ENCODE measurements at places on chromosomes 2 and 18.

DNA sequence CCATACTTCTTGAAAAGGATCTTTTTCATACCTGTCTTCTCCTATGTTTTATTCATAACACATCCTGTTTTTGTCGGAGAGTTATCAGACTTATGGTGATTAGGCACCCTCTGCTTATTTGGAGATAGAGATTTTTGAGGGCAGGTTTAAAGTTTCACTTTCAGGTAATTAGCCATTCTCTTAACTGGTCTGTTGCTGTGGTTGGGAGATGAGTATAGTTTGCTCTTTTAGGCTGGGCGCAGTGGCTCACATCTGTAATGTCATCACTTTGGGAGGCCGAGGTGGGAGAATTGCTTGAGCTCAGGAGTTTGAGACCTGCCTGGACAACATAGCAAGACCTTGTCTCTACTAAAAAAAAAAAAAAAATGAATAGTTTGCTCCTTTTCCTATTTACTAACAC lies 25.3 kb downstream of the SFTPB start:
- no peak for DNase-seq

DNA sequence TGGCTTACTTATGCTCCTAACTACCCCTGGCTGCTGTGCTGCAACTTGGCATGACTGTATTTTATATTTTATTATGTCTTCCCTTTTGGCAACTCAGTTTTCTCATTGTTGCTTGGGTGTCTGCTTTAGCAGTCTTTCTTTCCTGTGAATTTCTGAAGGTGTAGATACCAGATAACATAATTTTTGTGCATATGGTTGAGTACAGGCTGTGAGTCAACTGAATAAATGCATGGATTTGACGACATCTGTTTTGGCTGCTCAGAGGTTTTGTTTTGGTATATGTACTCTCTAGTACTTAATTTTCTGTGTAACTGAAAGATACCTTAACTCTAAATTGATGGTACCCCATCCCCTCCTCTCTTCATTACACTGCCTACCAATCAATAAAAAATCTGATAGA lies 303.1 kb downstream of the PTPRM start:
- no peak for DNase-seq

DNA sequence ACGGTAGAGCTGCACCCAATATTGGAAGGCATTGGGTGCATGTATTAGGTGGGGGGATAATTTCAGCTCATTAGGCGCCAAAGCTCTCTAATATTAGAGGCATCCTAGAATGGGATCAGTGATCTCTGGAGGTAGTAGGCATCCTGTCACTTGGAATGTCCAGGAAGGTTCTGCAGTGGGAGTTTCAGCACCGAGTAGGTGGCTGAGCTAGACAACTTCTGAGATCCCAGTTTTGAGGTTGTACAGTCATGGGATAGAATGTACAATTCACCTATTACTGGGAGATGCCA lies 210.9 kb downstream of the MYCN start:
- no peak for DNase-seq

DNA sequence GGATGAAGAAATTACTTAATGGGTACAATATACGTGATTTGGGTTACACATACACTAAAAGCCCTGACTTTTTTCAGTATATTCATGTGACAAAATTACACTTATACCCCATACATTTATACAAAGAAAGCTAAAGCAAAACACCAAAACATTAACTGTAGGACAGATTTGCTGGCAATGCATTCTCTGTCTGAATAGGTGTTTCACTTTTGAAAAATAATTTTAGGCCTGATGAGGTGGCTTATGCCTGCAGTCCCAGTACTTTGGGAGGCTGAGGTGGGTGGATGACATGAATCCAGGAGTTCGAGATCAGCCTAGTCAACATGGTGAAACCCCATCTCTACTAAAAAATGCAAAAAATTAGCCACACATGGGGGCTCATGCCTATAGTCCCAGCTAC lies 301.5 kb upstream of the FAM98A start:
- no peak for DNase-seq

DNA sequence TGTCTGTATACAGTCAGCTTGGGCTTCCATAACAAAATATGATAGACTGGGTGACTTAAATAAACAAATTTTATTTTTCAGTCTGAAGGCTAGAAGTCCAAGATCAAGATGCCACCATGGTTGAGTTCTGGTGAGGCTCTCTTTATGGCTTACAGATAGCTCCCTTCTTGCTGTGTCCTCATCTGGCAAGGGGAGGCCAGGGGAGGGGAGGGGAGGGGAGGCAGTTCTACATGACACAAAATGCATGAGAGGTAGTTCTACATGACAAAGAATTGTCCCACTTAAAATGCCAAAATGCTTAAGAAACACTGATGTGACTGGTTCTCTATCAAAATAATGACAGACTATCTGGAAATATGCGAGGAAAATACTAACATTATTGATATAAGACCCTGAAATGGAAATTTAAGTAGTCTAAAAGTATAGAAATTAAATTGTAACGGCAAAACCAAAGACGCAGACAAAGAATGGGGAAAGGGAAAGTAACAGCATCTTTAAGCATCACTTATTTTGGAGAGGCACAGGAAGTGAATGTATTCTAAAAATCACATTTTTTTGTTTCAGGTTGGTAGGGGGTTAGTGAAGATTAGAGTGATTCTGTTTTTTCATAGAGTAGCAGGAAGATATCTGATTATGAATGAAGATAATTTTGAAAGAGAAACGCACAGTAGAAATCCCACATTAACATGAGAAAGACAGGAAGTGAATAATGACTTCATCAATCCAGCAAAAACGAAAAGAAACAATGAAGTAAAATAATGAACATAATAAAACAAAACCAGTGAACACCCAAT lies 131.4 kb downstream of the STRN start:
- no peak for DNase-seq

- no peak for DNase-seq
Observed at GRCh38 chr18:58549814-58550339, 79.0 kb downstream of the ALPK2 start.

DNA sequence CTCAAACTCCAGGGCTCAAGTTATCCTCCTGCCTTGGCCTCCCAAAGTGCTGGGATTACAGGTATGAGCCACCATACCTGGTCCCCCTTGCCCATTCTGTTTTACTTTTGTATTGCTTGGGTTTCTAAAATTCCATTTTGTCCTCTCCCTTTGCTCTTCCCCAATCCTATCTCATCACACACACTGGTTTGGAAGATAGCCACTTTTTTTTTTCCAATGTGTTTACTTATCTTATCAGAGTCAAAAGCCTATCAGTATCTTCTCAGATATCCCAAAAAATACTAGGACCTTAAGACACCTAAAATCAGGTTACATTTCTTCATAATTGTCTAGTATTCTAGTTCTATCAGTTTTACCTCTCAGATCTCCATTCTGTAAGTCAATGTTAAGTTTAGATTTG lies 56.1 kb downstream of the MSH2 start:
- no peak for DNase-seq

- DNase-seq, result no peak
Observed at GRCh38 chr2:217101972-217102371, 242.1 kb upstream of the TNP1 start.

GRCh38 chr2:215104226-215104625 lies 34.2 kb downstream of the ABCA12 start:
- no peak for DNase-seq

- DNase-seq, result no peak
Observed at GRCh38 chr2:10289891-10290290, 12.8 kb upstream of the HPCAL1 start.

DNA sequence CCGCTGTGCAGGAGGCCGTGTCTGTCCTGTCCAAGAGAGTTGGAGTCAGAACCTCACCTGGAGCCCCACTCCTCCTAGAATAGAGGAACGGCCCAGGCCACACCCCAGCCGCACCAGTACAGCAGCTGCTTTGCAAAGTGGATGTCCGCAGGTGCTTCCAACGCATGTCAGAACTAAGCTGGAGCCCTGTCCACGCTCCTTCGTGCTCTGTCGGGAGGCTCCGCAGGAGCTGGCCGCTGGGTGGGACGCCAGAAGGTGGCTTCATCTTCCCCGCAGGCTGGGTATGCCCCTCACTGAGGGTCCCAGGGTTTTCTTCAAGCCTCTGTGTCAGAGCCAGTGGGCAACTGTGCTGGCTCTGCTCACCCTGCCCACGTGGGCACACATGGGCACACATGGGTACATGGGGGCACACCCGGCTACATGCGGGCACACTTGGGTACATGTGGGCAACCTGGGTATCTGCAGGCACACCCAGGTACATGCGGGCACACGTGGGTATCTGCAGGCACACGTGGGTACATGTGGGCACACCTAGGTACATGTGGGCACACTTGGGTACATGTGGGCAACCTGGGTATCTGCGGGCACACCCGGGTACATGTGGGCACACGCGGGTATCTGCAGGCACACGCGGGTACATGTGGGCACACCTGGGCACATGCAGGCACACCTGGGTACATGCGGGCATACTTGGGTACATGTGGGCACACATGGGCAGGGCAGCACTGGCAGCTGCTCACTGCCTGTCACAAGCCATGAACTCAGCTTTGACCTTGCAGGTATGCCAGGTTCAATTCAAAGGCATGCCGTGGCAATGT lies 67.1 kb upstream of the CTDP1 start:
- DNase-seq, result no peak

GRCh38 chr2:227862227-227862740 lies 9.1 kb upstream of the DAW1 start:
- DNase-seq, result peak; percentile 46

- DNase-seq, result peak; percentile 69
Observed at GRCh38 chr2:27303093-27304025, 4.9 kb downstream of the UCN start.

DNA sequence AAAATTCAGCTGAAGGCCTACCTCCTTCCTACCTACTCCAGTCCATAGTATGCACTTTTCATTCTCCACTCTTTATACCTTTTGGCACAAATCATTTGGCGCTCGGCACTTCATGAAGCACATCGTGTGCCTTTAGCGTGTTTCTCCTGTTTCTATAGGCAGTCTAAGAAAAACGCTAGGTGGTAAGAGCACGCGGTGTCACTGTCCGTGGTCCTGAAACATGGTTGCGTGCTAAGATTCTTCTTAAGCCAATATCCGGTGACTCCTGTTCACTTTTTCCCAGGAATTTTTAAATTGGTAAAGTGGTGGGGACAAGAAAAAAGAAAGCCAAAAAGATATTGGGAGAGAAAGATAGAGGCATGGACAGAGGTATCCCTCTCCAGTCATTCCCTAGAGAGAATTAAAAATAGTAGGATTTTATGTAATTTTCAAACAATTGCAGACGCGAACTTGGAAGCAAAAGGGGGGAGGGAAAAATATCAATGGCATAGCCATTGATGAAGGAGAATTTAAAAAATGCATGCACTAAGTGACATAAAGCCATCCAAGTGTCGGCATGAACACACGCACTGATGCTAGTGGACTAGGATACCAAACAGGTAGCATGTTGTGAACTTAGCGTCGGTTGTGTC lies 1.4 kb upstream of the CTNNA2 start:
- DNase-seq, result peak; percentile 74

DNA sequence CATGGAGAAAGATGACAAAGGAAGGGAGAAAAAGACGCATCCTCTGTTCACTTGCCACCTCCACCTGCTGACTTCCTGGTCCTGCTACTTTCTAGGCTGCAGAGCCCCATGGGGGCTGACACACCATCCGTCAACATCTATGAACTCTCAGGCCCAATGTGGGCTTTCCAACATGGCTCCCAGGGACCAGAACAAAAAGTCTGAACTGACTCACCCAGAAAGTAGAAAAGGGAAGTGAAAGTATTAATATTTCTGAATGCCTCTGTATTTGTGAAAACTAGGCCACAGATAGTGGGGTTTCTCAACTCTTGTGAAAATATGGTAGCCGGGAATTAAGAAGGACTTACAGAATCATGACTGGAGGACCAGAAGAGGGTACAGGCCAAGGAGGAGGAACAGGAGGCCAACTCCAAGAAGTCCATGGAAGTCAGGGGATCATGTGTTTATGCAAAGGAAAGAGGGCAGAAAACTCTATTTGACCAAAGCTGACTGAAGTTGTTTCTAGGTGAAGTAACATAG lies 123.1 kb upstream of the CAB39 start:
- no peak for DNase-seq
